ENCODE measurements at places on chromosomes 11 and 22.

DNA sequence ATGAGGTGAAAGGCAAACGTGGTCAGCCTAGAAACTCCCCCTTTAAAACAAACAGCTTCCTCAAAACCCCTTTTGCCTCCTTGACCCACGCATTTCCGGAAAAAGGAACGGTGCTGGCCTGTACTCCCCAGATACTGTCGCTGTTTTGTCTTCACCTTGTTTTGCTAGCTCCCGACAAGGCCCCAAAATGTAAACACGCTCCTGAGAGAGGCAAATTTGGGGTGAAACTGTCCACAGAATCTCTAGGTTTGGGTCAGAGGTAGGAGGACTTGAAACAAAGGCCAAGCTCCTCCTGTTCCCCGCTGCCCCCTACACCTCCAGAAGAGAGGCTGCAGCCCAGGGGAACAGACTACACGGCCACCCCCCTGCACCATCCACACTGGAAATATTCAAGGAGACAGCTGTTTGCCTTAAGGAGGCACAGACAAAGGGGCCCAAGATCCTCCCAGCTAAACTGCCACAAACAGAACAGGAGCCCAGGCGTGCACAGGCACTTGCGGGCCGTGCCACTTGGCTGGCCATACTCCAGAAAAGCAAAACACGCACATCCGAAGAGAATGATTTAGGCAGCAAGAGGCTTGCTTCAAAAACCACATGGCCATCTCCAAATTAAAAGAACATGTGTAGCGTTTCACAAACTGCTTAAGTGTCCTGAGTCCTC, 160.5 kb upstream of the GRK3 start:
- H3K27me3 ChIP-seq: no peaks in the 10 kb centered on the region
- H3K4me1 ChIP-seq: peaks cover 11% of the 10 kb centered on the region
- peaks cover 3% of the 10 kb centered on the region for H3K36me3 ChIP-seq
- no peak for DNase-seq
- H3K4me3 ChIP-seq: peak overlapping the region; percentile 71

GRCh38 chr22:29187831-29188230, 17.9 kb upstream of the EMID1 start:
- H3K27me3 ChIP-seq: no peaks in the 10 kb centered on the region
- no peaks in the 10 kb centered on the region for H3K36me3 ChIP-seq
- no peaks in the 10 kb centered on the region for H3K4me1 ChIP-seq
- no peak for DNase-seq
- no peak overlapping the region for H3K27ac ChIP-seq

GRCh38 chr11:108316061-108316460, 93.2 kb downstream of the ATM start:
- no peak overlapping the region for H3K27ac ChIP-seq
- H3K27me3 ChIP-seq: no peaks in the 10 kb centered on the region
- H3K36me3 ChIP-seq: peaks cover 36% of the 10 kb centered on the region
- H3K4me1 ChIP-seq: no peaks in the 10 kb centered on the region
- no peak overlapping the region for H3K4me3 ChIP-seq
- DNase-seq: no peak

GRCh38 chr11:18728658-18729057, 2.7 kb upstream of the IGSF22 start:
- DNase-seq: no peak
- peaks cover 3% of the 10 kb centered on the region for H3K4me1 ChIP-seq
- no peak overlapping the region for H3K4me3 ChIP-seq
- H3K36me3 ChIP-seq: no peaks in the 10 kb centered on the region
- no peak overlapping the region for H3K27ac ChIP-seq

GRCh38 chr22:28381429-28382167, 298.0 kb downstream of the TTC28 start:
- H3K27me3 ChIP-seq: no peaks in the 10 kb centered on the region
- no peaks in the 10 kb centered on the region for H3K4me1 ChIP-seq
- no peak overlapping the region for H3K27ac ChIP-seq
- H3K36me3 ChIP-seq: no peaks in the 10 kb centered on the region

DNA sequence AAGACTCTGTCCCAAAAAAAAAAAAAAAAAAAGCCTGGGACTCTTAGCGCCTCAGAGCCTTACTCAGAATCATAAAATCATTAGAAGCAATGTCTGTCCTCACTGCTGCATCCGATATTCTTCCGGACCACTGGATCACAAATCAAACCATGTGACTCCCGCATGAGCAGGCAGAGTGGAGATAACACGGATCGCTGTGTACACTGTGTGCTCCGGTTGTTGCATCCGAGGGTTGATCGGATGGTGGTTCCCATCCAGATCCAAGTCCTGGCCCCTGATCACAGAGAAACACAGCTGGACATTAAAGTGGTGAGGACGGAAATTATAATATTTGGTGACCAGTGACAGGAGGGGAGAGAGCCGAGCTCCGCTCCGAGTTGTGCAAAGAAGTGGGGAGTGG, 9.7 kb upstream of the TXNRD2 start:
- no peak for DNase-seq
- no peak overlapping the region for H3K4me3 ChIP-seq
- H3K36me3 ChIP-seq: peaks cover 9% of the 10 kb centered on the region
- no peaks in the 10 kb centered on the region for H3K4me1 ChIP-seq
- no peaks in the 10 kb centered on the region for H3K27me3 ChIP-seq

GRCh38 chr22:32745251-32745995, 56.1 kb upstream of the TIMP3 start:
- peaks cover 6% of the 10 kb centered on the region for H3K4me1 ChIP-seq
- DNase-seq: peak; percentile 76
- H3K4me3 ChIP-seq: no peak overlapping the region
- no peak overlapping the region for H3K27ac ChIP-seq
- H3K27me3 ChIP-seq: no peaks in the 10 kb centered on the region
- peaks cover 13% of the 10 kb centered on the region for H3K36me3 ChIP-seq

DNA sequence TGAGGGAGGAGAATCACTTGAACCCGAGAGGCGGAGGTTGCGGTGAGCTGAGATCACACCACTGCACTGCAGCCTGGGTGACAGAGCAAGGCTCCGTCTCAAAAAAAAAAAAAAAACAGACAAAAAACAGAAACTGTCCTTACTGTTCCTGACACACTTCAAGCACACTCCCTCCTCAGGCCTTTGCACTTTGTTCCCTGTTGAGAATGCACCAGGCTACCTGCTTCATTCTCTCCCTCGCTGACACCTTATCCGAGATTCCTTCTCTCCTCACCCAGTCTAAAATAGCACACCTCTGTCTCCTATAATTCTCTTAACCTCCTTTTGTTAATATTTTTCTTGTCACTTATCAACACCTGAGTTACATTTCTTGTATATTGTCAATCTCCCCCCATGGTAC, 32.3 kb upstream of the TECTA start:
- H3K4me3 ChIP-seq: no peak overlapping the region
- no peaks in the 10 kb centered on the region for H3K4me1 ChIP-seq
- DNase-seq: no peak
- no peaks in the 10 kb centered on the region for H3K27me3 ChIP-seq
- H3K36me3 ChIP-seq: peaks cover 28% of the 10 kb centered on the region
- H3K27ac ChIP-seq: no peak overlapping the region

DNA sequence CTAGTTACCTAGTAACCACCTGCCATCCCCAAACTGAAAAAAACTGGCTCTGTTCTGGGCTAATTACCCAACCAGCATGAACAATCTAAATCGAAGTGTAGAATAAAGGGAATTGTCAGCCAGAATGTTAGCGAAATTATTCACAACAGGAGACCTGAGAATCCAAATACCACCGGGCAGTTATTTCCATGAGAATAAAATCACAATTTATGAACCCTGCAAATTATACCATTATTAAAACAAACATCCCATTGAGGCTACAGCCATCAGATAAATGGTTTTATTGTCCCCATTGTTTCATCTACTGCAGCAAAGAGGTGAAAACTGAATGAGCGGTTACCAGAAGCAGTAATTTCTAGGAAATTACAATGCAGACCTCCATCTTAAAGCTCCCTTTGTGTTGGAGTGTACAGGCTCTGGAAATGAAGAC, 21.7 kb downstream of the FAM168A start:
- H3K27me3 ChIP-seq: no peaks in the 10 kb centered on the region
- peaks cover 3% of the 10 kb centered on the region for H3K4me1 ChIP-seq
- DNase-seq: no peak
- H3K4me3 ChIP-seq: no peak overlapping the region
- H3K36me3 ChIP-seq: peaks cover 13% of the 10 kb centered on the region
- no peak overlapping the region for H3K27ac ChIP-seq

- no peaks in the 10 kb centered on the region for H3K4me1 ChIP-seq
- no peak for DNase-seq
- no peak overlapping the region for H3K27ac ChIP-seq
- H3K36me3 ChIP-seq: no peaks in the 10 kb centered on the region
- no peak overlapping the region for H3K4me3 ChIP-seq
- H3K27me3 ChIP-seq: no peaks in the 10 kb centered on the region
Measured at GRCh38 chr11:22389526-22390282, 51.5 kb downstream of the SLC17A6 start.

DNA sequence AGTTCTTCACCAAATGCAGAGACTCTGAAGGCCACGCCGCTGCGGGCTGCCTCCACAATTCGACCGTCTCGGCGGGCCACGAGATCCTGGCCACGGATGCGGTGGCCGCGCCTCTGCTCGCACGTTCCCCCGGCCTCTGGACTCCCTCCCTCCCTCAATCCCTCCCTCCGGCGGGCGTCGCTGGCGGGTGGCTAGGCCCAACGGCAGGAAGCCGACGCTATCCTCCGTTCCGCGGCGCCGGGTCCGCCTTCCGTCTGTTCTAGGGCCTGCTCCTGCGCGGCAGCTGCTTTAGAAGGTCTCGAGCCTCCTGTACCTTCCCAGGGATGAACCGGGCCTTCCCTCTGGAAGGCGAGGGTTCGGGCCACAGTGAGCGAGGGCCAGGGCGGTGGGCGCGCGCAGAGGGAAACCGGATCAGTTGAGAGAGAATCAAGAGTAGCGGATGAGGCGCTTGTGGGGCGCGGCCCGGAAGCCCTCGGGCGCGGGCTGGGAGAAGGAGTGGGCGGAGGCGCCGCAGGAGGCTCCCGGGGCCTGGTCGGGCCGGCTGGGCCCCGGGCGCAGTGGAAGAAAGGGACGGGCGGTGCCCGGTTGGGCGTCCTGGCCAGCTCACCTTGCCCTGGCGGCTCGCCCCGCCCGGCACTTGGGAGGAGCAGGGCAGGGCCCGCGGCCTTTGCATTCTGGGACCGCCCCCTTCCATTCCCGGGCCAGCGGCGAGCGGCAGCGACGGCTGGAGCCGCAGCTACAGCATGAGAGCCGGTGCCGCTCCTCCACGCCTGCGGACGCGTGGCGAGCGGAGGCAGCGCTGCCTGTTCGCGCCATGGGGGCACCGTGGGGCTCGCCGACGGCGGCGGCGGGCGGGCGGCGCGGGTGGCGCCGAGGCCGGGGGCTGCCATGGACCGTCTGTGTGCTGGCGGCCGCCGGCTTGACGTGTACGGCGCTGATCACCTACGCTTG, at the start of gene FUT4:
FUT4 (plus strand) TSS at position 227 of the 951 bp plus-strand sequence; CDS start at position 440, 213 bp downstream.
- H3K4me1 ChIP-seq: no peaks in the 10 kb centered on the region
- no peaks in the 10 kb centered on the region for H3K36me3 ChIP-seq
- H3K27me3 ChIP-seq: peaks cover 9% of the 10 kb centered on the region
- peak within 1 kb of the TSS; percentile 88 for H3K4me3 ChIP-seq
- peak; percentile 90 for DNase-seq

DNA sequence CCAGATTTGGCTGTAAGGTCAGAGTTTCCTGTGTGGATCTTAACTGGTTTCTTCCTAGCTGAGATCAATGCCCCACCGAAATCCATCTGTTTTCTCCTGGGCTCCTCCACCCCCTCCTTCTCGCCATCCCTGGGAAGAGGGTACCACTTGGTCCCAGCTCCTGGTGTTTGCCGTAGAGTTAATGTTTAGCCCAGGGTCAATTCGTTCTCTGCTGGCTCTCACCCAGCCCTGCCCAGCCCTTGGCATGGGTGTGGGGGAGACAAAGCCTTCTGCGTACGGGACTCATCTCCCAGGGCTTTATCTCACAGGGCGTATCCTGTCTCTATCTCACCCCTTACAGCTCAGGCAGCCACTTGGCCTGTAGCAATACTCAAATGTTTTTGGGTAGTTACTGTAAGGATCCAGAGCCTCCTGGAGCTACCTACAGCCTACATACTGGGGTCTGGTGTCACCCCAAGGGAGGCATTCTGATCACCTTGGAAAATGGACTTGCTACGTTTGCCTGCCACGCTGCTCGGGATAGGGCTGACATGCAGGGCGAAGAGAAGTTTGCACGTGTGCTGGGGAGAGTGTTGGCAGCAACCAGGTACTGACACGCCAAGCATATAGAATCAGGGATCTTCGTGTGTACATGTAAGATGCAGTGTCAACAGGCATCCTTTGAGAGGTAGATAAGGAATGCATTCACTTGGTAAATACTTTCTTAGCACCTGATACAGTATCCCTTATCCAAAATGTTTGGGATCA, 66.1 kb downstream of the SCN3B start:
- H3K36me3 ChIP-seq: peaks cover 3% of the 10 kb centered on the region
- no peak for DNase-seq
- H3K4me3 ChIP-seq: peak overlapping the region; percentile 58
- H3K4me1 ChIP-seq: no peaks in the 10 kb centered on the region

DNA sequence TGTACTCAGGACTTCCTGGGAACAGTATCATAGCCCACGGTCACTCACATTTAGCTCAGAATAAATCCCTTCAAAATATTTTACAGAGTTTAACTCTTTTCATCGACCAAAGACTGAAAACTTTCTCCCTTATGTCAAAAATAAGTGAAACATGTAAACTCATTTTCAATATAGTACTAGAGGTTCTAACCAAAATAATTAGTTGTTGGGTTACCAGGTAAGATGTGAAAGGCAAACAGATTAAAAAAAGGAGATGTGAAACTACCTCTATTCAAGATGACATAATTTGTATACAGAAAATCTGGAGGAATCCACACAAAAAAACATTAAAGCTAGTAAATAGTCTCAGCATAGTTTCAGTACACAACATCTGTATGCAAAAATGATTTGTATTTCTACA, 20.3 kb downstream of the XKR3 start:
- H3K36me3 ChIP-seq: no peaks in the 10 kb centered on the region
- no peak overlapping the region for H3K4me3 ChIP-seq
- H3K27ac ChIP-seq: no peak overlapping the region

DNA sequence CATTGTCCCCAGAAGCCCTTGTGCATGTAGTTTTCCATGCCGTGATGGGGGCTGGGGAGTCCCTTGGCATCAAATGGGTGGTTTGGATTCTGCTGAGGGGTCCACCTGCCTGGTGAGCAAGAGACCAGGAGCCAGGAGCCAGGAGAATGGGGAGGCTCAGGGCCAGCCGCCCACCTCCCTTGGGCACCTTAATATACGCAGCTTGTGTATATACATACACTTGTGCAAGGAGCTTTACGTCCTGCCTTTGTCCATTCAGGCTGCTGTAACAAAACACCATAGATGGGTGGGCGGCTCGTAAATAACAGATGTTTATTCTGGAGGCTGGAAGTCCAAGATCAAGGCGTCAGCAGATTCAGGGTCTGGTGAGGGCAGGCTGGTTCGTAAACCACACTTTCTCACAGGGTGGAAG, 62.5 kb downstream of the SMIM38 start:
- H3K4me1 ChIP-seq: no peaks in the 10 kb centered on the region
- H3K27me3 ChIP-seq: no peaks in the 10 kb centered on the region
- H3K36me3 ChIP-seq: no peaks in the 10 kb centered on the region
- peak; percentile 20 for DNase-seq
